ENCODE measurements at places on chromosomes 6 and 20.

DNA sequence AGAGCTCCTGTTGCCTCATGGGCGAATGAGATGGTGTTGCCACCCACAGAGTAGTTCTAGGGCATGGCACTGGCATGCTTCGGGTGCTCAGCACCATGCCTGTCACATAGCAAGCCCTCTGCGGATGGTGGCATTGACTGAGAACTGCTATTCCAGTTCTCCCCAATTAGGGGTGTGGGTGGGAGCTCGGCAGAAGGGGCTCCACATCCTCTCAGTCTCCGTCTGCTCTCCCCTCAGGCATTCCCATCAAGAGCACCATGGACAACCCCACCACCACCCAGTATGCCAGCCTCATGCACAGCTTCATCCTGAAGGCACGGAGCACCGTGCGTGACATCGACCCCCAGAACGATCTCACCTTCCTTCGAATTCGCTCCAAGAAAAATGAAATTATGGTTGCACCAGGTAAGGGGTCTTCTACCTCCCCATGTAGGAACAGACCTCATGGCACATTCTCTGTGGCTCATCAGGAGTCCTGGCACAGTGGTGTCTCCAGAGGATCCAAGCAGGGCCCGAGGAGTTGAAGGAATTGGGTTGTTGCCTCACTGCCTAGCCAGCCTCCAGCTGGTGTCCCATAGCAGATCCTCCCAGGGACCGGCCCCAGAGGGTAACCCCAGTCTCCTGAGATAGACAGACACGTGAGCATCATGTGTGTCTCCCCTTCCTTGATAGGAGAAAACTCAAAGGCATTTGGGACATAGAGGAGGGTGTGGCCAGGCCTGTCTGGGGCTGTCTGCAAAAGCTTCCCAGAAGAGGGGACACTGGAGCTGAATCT is 18.4 kb downstream of the DYNLRB1 start:
- DNase-seq = no peak

DNA sequence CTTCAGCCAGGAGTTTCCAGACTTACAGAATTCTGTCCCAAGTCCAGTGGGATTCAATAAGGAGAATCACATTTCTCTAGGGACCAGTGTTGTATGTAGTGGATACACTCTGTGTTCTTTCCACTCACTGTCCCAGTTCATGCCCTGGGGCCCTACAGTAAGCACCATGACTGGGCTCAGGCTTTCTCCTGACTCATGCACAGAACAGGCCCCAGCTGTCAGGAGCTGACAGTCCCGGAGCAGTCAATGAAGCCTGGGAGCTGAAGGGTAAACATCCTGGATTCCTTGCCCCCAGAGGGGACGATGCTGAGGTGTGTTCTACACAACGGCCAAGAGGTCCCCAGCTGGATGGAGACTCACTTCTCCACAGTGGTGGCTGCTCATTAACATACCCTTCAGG is 40.2 kb upstream of the LRFN2 start:
- DNase-seq = no peak

GRCh38 chr6:103405321-103405720 is 1454.4 kb downstream of the HACE1 start:
- no peak for DNase-seq

DNA sequence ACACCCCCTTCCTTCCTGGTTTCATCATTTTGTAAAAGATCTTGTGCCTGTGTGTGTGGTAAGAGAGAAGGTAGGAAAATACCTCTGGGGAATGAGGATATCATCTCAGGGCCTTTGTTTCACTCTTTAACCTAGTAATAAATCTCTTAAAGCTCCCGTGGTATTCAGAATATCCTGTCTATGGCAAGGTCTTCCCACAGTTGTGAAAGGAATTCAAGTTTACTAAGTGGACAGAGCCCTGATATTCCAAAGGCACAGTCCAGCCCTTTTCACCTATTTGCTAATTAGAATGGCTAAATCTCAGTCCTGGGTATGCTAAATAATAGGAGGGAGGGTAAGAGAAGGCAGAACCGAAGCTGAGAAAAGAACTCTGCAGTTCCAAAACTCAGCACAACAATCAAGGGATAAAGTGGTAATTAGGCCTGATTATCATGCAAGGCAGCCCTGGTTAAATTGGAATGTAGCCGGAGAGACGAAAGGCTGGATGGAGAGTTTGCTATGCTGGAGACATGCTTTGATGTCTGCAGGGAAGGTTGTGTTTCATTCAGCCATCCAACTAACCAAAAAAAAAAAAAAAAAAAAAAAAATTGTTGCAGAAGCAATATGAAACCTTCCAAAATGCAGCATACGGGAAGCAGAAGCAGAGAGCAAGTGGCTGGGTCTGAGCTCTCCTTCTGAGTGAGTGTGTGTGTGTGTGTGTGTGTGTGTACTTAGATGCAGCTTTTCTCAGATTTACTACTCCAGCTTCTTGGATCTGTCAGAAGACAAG is 28.5 kb upstream of the PIM1 start:
- no peak for DNase-seq

DNA sequence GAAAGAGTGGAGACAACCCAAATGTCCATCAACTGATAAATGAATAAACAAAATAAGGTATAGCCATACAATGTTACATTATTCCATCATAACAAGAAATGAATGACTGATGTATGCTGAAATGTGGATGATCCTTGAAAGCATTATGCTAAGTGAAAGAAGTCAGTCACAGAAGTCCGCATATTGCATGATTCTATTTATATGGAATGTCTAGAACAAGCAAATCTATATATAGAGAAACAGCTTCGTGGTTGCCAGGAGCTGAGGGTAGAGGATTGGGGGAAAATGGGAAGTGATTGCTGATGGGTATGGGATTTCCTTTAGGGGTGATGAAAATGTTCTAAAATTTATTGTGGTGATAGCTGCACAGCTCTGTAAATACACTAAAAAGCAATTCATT is 196.8 kb downstream of the ATXN1 start:
- no peak for DNase-seq

DNA sequence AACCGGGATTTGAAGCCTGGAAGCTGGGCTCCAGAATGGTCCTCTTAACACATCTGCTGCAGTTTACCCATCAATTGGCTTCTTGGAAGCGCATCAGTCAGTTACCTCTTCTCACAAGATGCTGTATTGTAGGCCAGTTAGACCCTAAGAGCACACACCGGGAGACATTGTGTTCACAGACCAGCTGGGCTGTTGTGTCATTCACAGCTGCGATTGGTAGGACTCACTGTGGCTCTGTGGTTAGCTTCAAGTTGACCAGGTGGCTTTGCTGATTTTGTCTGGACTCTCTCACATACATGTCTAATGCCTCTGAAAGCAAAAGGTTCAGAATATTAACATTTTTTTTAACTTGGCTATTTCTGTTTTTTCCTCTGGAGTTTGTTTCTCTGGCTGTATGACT is 64.8 kb downstream of the SNX9 start:
- no peak for DNase-seq
